ENCODE measurements at places on chromosomes 11 and 22.

DNA sequence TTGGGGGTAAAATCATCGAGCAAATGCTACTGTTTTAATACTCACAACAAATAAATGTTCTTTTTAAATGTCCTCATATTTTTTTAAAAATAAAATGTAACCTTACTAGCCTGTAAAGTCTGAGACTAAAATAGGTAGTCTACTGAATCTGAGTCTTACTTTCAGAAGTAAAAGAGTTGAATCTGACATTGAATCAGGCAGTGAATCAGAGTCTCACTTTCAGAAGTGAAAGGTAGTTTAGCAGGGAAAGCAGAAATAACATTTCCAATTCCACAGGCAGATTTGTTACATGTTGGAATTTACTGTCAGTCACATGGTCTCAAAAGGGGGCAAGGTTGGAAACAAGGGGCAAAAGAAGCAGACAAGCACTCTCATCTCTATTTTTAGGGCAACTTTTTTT, 143.0 kb downstream of the ELP4 start:
- no peak for DNase-seq

- DNase-seq: peak; percentile 28
These were observed 6.9 kb upstream of the GAL start for GRCh38 chr11:68677432-68677831.

GRCh38 chr11:14577835-14578529, 57.8 kb upstream of the PSMA1 start:
- no peak for DNase-seq

DNA sequence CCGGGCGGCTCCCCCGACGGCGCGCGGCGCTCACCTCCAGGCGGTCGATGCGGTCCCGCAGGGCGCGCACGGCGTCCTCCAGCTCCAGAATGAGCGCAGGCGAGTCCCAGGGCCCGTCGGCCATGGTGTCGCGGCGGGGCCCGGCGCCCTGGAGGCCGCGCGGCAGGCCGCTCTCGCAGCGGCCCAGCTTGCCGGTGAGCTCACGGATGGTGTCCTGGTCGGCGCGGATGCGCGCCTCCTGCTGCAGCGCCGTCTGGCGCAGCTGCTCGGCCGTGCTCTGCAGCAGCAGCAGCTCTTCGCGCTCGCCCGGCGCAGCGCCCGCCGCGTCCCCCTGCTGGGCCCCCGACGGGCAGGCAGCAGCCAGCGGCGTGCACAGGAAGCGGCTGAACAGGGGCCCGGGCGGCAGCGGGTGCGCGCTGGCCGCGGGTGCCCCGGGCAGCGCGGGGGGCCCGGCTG, 599 bp downstream of the NPTXR start:
- DNase-seq: no peak

DNA sequence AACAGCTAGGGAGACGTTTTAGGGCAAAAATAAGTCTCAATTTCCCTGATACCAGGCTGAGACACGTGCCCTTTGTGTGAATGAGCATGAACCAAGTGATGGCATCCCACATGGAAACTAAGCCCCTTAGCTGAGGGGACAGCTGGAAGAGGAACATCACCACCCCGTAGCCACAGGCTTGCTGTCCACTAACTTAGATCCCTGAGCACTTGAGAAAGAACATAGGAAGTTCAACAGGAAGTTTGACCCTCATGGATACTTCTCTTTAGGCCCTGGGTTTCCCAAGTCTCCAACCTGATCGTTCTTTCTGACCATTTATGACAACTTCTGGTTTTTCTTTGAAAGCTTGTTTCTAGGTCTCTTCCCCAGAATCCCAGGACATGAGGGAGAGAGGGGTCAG, 11.6 kb upstream of the CKAP5 start:
- DNase-seq: no peak

DNA sequence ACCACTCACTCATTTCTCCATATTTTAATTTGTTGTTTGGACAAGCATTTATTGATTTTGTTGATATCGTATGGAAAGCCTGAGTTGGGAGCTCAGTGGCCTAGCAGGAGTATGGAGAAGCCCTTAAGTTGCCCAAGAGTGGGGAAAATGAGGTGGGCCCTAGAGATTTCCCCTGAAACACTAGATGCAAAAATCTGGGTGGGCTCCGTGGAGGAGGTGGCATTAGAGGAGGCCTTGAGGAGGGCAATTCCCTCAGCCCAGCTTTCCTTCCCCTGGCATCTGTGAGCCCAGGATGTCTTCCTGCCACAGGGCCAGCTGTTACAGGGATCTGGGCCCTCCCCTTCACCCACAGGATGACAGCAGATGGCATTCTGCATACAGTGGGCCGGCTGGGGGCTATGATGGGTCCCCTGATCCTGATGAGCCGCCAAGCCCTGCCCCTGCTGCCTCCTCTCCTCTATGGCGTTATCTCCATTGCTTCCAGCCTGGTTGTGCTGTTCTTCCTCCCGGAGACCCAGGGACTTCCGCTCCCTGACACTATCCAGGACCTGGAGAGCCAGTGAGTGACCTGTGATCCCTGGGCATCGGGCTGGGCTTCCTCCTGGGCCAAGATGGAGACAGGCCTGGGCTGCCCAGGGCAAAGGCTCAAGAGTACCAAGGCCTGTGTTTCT, 21.6 kb upstream of the SLC22A12 start:
- no peak for DNase-seq

- no peak for DNase-seq
These were observed 5.0 kb upstream of the UBQLNL start for GRCh38 chr11:5521540-5521939.

GRCh38 chr11:134074346-134074745, 5.5 kb downstream of the JAM3 start:
- DNase-seq: no peak

GRCh38 chr11:67032830-67033551, 10.1 kb downstream of the SYT12 start:
- no peak for DNase-seq

DNA sequence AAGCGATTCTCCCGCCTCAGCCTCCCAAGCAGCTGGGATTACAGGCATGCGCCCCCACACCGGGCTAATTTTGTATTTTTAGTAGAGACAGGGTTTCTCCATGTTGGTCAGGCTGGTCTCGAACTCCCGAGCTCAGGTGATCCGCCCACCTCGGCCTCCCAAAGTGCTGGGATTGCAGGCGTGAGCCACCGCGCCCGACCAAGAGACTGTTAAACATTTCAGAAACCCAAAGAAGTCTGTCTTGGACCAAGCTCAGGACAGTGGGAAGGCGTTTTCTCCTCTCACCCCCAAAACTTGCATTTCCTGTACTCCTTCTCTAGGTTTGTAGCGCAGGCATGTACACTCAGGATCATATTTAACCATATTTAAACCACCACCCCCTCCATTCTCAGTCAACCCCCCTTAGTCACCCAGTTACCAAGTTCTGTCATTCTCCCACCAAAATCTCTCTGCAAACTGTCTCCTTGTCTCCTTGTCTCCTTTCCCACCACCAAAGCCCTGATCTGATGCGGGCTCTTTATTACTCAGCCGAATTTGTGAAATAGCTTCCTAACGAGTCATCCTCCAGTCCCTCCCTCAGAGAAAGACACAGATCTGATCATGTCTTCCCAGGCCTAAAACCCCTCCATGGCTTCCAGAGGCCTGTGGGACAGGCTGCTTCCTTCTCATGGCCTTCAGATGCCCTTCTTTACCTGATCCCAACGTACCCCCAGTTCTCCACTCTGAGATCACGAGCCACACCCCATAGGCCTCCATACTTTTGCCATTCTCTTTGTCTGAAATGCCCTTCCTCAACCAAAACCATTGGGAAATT, 29.0 kb upstream of the CREB3L1 start:
- no peak for DNase-seq

- DNase-seq: no peak
These were observed 6.8 kb downstream of the FUT4 start for GRCh38 chr11:94550513-94550912.

GRCh38 chr11:46327829-46328228, 19.4 kb upstream of the DGKZ start:
- DNase-seq: no peak

DNA sequence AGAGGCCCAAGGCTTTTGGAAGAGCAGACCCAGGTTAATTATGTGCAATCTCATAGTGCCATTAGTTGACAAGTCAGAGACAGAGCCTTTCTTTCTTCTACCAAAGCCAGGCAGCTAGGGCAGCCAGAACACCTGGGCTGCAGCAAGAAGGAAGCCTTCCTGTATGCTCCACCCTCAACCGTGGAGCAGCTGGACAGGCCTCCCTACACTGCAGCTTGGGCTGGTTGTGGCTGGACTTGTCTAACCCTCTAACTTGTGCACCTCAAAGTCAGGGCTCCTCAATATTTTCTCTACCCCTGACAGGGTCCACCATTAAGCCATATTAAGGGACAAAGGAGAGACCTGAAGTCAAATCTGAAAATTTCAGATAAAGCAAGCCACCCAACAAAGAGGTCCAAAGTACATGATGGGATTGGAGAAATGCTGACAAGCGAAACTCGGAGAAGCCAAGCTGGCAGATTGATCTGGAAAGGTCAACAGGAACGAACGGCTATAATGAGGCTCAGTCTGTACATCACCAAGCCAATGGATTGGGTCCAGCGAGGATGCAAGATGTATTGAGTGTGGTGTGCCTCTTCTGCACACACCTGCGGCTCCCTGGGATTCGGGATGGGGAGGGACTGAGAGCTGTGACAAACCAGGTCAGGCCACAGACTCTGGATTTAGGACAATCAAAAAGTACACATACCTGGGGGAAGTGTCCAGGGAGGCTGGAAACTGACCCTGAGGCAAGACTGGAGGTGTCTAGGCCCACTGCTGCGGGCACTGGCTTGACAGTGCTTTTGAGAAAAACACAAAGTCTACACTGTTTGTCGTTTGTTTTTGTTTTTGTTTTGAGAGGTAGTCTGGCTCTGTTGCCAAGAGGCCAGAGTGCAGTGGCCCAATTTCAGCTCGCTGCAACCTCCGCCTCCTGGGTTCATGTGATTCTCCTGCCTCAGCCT, 11.7 kb upstream of the SLC43A3 start:
- no peak for DNase-seq

DNA sequence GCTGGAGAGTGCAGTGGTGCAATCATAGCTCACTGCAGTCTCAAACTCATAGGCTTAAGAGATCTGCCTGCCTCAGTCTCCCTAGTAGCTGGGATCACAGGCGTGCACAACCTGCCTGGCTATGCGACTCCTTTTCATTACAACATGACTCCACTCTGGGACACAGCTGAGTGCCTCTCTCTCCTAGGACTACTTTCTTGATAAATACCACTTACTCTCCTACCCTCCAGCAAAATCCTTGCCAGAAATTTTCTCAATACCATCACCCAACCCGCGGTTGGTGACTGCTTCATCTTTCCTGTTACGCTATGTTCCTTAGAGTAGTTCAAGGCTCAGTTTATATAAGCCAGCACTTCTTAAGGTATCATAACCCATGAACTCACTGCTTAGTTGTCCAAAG, 26.9 kb downstream of the ARFGAP3 start:
- DNase-seq: no peak

DNA sequence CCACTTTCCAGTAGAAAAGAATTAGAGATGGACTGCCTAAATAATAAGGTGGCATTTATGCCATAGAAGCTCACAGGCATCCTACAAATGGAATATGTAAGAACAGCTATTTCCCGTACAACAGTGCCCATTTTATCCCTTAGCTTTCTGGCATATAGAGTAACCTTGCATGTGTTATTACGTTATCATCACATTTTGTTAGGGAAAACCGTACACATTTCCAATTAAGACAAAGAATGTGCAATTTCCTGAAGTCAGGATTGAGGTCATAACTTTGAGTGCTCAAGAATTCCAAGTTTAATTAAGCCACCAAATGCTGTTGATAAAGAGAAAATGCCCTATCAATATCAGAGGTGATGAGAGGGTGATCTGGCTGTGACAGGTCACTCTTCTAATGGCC, 58.9 kb downstream of the LDLRAD3 start:
- no peak for DNase-seq

DNA sequence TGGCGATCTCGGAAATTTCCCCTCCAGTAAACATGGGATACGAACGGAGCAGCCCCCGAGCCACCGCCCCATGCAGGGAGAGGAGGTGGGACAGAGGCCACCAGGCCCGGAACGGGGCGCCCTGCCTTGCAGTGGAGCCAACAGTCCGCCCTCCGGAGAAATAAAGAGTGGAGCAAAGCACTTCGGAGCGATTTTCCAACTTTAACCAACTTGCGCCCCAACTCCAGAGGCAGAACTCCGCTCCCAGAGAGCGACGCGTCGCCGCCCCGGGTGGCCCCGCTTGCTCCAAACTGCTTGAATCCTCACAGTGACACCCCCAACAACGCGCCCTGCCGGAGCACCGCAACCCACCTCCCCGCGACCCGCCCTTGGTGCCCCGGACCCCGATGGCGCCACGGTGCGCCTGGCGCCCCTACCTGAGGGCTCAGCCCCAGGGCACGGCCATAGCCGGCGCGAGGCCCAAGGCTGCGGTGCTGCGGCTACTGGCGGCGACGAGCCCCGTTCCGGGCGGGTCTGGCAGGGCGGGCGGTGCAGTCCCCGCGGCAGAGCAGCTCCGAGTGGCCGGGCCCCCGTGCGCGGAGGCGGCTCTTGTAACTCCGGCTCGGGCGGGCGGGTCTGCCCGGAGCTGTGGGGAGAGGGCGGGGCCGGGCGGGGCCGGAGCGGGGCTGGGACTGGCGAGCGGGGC, at the start of gene AHNAK:
TSS of gene AHNAK (minus strand) at position 563 of the 685 bp plus-strand sequence. CDS start 10,708 bp downstream, outside the sequence.
- no peak for DNase-seq

- no peak for DNase-seq
These were observed 106.7 kb downstream of the MORC2 start for GRCh38 chr22:30861688-30862552.

GRCh38 chr11:88188251-88188931, 13.1 kb upstream of the RAB38 start:
- no peak for DNase-seq

GRCh38 chr11:76203131-76203925, 3.0 kb downstream of the WNT11 start:
- DNase-seq: no peak

- DNase-seq: no peak
These were observed 133.7 kb upstream of the NARS2 start for GRCh38 chr11:78708388-78708787.

DNA sequence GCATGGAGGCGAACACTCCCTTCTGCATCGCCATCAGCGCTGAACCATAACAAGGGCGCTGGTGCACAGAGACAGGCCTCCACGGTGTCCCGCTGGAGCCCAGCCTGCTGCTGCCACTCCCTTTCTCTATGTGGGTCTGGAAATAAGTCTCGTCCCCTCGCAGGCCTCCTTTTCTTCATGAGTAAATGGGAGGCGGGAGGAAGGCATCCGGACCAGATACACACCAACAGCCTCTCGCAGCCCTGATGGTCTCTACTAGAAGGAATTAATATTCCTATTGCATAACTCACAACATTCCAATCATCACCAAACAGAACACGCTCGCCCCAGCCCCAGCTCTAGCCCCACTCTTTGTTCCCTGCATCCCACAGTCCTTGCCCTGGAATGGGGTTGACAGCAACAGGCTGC, 14.9 kb downstream of the RASD2 start:
- DNase-seq: no peak

- no peak for DNase-seq
These were observed 91.6 kb upstream of the SLC22A12 start for GRCh38 chr11:64499261-64500004.

All from dorsolateral prefrontal cortex (tissue), 122 donors.